ENCODE measurements at places on chromosomes 7 and 10.

DNA sequence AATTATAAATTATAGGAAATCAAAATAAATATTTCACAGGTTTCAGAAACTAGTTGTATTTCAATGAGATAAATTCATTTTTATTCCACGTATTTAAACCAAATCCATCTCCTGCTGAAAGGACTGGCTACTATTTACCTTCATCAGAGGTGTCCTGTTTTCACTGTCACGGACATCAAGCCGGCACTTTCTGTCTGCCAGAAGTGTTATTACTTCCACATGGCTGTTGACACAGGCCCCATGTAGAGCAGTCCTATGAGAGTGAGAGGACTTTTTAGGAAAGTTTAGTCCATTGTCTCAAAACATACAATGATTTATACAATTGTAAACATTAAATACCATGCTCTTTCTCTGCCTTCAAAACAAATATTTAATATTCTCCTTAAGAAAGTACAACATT lies 100.4 kb upstream of the ACBD5 start:
- no peak for DNase-seq

DNA sequence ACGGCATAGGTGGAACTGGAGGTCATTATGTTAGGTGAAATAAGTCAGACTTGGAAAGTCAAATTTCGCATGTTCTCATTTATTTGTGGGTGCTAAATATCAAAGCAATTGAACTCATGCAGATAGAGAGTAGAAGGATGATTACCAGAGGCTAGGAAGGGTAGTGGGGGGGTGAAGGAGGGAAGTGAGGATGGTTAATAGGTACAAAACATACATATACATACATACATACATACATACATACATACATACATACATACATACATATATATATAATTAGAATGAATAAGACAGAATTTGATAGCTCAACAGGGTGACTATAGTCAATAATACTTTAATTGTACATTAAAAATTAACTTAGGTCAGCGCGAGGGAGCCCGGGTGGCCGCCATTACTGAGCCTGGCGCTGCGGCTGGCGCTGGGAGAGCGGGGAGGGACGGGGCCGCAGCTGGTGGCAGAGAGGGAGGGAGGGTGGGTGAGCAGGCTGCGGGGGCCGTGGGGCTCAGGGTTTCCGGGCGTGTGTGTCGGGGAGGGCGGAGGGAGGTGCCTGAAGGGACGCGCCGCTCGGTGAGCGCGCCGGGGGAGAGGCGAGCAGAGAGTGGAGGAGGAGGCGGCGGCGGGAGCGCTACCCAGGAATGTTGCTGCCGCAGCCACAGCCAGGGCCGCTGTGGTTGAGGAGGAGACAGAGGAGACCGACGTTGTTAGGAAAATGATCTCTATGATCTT lies 85.8 kb upstream of the EGFR start:
- no peak for DNase-seq

DNA sequence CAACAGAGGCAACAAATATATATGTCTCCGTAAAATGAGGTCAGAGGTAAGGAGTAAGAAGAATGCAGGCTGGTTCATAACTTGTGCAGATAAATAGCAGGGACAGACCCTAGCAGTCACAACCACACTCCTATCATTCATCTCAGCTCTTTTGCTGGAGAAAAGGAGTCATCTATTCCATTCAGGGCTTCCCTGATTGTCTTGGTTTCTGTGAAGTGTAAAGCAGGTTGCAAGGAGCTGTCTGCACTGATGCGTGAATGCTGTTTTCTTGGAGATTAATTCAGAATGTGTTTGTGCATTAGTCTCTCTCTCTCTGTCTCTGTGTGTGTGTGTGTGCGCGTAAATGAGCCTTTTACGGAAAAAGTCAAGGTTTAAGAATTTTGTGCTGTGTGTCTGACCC lies 643.3 kb upstream of the SORCS1 start:
- no peak for DNase-seq

- no peak for DNase-seq
Measured at GRCh38 chr7:39745320-39745719, 121.9 kb downstream of the RALA start.

- no peak for DNase-seq
Measured at GRCh38 chr10:44715136-44715535, 196.0 kb upstream of the TMEM72 start.

GRCh38 chr7:129160161-129160905 lies 15.8 kb downstream of the TSPAN33 start:
- DNase-seq: no peak

- DNase-seq: no peak
Measured at GRCh38 chr10:126060261-126060931, 164.0 kb downstream of the FANK1 start.

DNA sequence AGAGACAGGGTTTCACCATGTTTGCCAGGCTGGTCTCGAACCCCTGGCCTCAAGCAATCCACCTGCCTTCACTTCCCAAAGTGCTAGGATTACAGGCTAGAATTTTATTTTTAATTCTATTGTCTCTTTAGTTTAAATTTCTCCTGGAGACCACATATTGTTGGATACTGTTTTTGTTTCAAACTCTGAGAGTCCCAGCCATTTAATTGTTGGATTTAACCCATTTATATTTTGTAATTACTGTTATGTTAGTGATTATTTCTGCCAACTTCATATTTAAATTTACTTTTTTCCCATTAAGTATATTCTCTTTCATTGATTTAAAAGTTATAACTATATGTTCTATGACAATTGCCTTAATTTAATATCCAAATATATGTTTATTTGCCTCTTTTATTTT lies 185.6 kb downstream of the ZNF248 start:
- DNase-seq: no peak

DNA sequence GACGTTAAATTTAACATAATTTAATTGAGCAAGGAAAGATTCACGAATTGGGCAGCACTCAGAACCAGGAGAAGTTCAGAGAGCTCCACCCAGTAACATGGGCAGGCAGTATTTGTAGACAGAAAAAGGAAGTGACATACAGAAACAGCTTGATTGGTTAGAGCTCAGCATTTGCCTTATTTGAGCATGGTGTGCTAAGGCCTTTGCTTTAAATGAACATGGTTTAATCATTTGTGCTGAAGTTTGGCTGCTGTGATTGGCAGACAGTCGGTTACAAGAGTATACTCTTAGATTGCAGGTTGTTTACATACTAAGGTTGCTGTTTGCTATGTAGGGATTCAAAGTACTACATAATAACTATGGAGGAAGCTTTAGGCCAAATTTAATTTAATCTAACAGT lies 199.2 kb downstream of the MALRD1 start:
- DNase-seq: no peak

- no peak for DNase-seq
Measured at GRCh38 chr10:47316131-47316530, 6.1 kb upstream of the GDF2 start.

DNA sequence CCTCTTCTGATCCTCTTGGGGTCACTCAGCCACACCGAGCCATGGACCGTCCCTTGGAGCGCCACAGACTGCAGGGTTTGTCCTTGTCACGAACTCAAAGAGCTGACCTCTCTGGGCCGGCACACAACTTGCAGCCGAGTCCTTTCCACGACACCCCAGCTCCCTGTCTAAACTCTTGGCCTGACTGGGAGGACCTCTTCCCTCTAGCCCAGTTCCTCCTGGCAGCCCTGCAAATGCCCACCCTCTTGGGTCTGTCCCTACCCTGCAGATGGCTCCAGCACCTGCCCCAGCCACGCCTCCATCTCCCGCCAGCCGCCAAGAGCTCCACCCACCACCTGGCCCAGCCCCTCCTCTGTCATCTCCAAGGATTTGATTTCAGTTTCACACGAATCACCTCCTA lies 339.2 kb downstream of the DNAJB6 start:
- no peak for DNase-seq

DNA sequence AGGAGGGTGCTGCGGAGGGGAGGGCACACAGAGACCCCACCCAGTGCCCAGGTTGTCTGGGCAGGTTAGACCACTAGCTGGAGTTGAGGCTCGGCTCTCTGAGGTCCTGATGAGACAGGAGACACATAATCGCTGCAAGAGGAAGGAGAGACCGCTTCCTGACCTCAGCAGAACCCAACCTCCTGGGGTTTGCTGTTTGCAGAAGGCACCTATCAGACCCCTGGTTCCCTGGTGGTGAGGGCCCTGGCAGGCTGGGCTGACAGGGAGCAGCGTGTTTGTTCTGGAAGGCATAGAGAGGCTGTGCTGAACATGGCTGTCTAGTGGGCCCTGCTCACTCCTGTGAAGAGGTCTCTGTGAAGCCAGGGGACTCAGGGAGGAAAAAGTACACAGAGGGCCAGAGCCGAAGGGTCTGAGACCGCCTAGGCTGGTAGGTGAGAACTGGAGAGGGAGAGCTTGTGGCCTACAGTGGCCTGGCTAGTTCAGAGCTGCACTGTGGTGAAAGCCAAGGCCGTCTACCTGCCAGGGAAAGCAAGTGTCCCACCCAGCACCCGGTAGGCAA lies 39.4 kb upstream of the NPFFR1 start:
- no peak for DNase-seq

- no peak for DNase-seq
Measured at GRCh38 chr7:82164813-82165212, 278.8 kb downstream of the CACNA2D1 start.

DNA sequence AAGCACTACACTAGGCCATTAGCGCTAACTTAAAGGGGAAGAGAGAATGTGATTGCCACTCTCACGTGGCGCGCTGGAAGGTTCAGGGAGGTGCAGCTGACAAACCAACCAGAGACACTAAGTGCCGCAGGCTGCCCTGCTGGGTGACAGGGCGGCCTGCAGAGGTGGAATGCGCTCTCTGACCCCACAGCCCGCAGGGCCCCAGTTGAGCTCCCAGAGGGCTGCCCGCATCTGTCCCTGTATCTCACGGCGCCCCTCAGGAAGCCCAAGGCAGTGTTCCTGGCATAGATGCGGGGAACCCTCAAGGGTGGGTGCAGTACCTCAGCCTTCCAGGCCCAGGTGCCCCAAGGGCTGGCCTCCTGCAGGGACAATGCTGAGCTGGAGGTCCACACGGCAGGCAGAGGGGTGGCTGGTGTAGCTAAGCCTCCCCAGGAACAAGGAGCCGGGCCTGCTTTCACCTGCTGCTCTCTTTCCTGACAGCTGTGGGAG lies 66.6 kb downstream of the CALML3 start:
- DNase-seq: no peak

DNA sequence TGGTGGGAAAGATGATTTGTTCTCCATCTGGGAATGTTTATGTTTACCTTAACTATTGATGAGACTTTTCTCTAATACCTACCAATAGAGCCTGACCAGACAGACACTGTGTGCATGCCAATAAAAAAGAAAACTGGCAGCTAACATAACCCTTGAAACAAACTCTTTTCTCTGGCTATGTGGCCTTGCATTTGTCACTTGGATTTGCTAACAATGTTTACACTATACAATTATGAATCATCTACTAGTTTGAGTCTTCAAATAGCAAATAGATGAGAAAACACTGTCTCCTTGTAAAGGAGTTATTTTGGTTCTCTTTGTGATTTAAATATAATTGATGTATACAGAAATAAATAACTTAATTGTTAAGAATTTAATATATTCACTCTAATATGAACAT lies 273.1 kb downstream of the SEMA3D start:
- no peak for DNase-seq

- DNase-seq: no peak
Measured at GRCh38 chr7:139617074-139617473, 93.6 kb downstream of the CLEC2L start.

- no peak for DNase-seq
Measured at GRCh38 chr7:54465095-54465494, 77.1 kb upstream of the VSTM2A start.

- DNase-seq: no peak
Measured at GRCh38 chr7:158819571-158820203, 9.6 kb downstream of the ESYT2 start.

DNA sequence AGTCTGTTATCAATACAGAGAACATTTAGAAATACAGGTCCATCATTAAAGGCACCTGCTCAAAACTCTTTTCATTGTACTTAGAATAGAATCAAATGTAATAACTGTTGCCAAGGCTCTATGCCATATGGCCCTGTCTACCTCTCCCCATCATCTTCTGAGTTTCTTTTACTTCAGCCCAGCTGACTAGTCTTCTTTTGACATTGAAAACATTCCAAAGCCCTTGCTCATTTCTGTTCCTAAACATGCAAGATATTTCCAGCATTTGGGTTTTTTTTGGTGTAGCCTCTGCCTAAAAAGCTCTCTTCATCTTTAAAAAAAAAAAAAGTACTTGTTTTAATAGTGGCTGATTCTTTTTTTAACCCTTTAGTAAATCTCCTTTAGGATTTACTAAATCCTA lies 165.5 kb upstream of the SMIM30 start:
- no peak for DNase-seq

GRCh38 chr10:60310740-60311139 lies 78.9 kb downstream of the ANK3 start:
- DNase-seq: no peak

DNA sequence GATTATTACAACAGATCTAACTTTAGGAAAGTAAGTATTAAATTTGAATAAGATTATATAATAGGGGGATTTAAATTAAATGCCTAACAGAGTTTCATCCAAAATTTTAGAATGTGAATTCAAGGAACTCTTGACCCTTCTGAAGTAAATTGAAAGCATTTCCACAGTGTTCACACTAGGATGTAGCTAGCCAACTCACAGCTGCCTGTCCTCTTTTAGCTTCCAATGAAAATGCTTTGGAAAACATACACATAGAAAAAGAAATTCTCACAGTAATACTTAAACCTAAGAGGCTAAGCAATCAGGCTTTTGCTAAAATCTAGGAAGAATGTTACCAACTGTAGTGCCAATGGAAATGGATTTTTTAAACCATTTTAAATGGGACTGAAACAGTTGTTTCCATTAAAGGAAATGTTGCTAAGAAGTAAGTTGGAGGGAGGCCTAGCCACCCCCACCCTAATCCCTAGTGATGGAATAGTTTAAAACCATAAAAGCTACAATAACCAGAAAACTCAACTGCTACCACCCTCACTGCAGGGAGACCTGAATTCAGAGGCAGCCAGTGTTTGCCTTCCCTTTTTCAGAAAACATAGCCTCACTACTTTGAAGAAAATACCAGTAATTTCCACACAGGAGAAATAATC lies 58.3 kb downstream of the REEP3 start:
- no peak for DNase-seq

- DNase-seq: no peak
Measured at GRCh38 chr10:102629661-102630614, 14.3 kb upstream of the TRIM8 start.

DNA sequence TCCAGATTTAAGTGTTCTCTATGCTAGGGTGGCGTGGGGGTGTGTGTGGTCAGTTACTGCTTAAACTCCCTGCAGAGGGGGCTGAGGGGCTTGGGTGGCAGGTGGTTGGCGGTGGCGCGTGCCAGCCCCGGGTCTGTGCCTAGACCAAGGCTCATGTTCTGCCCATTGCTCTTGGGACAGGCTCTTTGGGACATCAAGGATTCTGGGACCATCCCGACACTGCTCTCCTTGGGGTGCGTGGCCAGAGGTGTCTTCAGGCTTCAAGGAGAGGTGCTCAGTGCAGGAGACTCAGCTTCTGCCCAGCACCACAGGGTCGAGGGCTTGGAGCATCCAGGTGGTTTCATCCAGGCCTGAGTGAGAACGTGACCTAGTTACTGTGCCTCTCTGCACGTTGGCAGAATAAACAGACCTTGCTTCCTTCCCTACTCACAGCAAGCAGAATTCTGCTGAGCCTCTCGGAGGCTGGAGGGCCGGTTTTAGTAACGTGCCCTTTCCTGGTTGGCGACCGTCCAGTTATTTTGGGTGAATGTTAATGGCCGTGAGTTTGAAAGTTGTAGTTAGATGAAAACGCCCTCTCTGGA lies 39.9 kb downstream of the CAMK1D start:
- no peak for DNase-seq
